Choroid plexus epithelial cell (primary cell): ENCODE measurements at places on chromosomes 7 and 10.
A peak's percentile ranks its signal among the peaks of the same experiment; 100 is the strongest.

GRCh38 chr7:134255814-134256213 lies 60.9 kb downstream of the SLC35B4 start:
- no peak for DNase-seq

DNA sequence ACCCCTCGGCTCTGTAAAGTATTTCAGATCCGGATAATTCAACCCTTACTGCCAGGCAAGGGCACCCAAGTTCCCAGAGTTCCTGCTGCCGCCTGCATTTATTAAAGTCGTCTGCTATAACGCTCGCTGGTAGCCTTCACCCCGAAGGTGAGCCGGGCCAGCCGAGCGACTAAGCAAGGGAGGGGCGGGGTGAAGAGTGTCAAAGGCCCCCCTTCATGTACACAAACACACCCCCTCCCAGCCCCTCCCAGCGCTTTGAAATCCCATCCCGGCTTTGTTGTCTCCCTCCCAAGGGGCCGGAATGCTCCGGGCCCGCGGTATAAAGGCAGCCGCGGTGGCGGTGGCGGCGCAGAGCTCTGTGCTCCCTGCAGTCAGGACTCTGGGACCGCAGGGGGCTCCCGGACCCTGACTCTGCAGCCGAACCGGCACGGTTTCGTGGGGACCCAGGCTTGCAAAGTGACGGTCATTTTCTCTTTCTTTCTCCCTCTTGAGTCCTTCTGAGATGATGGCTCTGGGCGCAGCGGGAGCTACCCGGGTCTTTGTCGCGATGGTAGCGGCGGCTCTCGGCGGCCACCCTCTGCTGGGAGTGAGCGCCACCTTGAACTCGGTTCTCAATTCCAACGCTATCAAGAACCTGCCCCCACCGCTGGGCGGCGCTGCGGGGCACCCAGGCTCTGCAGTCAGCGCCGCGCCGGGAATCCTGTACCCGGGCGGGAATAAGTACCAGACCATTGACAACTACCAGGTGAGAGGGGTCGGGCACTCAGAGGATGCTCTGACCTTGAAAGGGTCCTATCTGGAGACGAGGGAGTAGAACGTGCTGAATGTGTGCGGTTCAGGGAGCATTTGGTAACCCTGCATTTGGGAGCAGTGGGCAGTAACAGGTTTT lies at the start of gene DKK1:
Gene DKK1 (plus strand): TSS at position 349 of the 889 bp plus-strand sequence. CDS start 154 bp downstream, at position 503.
- peak; percentile 83 for DNase-seq

GRCh38 chr10:71512312-71512711 lies 115.6 kb downstream of the CDH23 start:
- no peak for DNase-seq

- no peak for DNase-seq
Observed at GRCh38 chr7:137881607-137882260, 35.0 kb upstream of the DGKI start.

DNA sequence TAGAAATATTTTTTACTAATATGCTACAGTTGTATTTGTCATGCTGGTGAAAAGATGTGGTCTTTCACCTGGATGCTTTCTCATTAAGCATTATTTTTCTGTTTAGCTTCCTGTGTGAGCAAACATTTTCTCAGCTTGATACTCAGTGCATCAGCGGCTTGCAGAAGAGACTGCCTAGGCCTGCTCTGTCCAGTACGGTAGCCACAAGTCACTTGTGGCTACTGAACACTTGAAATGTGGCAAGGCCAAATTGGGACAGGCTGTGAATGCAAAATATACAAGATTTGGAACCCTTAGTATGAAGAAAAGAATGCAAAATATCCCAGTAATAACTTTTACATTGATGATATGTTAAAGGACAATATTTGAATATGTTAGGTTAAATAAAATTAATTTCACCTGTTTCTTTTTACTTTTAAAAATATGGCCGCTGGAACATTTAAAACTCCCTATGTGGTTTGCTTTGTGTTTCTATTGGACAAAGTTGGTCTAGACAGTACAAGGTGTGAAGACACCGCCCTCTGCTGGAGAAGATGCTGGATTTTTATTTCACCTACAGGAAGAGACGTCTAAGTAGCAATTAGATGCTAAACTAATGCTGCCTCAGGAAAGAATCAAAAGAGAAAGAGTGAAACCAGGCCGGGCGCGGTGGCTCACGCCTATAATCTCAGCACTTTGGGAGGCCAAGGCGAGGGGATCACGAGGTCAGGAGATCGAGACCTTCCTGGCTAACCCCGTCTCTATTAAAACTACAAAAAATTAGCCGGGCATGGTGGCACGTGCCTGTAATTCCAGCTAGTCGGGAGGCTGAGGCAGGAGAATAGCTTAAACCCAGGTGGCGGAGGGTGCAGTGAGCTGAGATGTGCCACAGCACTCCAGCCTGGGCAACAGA lies 5.3 kb downstream of the SRGN start:
- DNase-seq, result peak; percentile 93

DNA sequence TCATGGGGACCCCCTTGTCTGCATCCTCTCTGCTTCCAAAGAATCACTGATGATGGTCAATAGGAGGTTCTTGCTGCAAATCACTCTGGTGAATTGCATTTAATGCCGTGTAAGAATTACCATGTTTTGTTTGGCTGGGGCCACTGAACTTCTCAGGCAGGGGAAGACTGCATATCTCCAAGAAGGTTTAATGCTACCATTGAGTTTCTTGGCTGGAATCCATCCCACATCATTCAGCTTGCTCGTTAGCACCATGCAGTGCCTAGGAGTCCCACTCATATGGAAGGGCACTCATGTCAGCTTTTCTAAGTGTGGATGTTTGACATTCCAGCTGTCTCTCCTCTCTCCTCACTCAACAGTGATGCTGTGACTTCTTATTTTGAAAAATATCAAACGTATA lies 50.2 kb upstream of the BAMBI start:
- DNase-seq, result peak; percentile 71

DNA sequence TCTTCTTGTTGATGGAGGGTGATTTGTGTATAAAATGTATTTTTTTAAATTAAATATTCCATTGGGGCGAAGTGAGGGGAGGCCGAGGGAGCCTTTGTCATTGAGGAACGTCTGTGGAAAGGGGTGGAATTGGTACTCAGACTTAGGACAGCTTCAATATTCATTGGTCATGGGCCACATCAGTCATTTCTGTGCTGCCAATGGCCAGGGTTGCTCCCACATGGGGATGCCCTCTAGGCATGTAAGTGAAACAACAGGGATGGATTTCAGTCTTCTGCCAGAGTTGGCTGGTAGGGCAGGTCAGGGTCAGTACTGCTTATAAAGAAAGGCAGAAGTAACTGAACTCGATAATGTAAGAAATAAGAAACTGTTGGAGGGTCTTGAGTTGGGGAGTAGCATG lies 47.2 kb downstream of the NEURL1 start:
- DNase-seq, result peak; percentile 17

DNA sequence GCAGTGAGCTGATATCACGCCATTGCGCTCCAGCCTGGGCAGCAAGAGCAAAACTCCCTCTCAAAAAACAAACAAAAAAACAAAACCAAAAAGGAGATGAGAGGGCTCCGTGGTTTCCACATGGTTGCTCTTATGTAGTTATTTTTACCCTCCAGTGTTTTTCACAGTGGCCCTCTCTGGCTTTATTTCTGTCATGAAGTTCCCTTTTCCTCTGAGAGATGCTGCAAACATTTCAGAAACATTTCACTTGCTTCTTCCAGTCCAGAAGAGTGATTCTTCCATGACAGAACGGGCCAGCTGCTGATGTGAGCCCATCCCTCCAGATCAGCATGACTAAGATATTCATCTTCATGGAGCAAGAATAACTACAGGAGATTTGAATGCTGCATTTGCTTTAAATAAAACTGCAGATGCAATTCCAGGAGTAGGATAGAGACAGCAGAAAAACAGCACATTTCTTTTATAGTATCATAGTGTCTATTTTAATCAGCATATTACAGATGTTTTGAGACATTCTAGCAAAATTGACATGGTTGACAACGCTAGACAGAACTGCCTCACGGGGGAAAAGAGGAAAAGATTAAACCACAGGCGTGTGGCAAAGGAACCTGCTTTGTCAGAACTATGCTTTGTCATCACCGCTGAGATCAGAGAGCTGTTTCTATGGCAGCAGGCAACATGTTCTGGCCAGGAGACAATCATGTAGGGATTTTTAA lies 40.3 kb downstream of the NRCAM start:
- DNase-seq, result peak; percentile 83

- no peak for DNase-seq
Observed at GRCh38 chr7:9189703-9190102, 756.3 kb downstream of the NXPH1 start.

GRCh38 chr10:36188461-36188860 lies 546.4 kb upstream of the FZD8 start:
- no peak for DNase-seq

DNA sequence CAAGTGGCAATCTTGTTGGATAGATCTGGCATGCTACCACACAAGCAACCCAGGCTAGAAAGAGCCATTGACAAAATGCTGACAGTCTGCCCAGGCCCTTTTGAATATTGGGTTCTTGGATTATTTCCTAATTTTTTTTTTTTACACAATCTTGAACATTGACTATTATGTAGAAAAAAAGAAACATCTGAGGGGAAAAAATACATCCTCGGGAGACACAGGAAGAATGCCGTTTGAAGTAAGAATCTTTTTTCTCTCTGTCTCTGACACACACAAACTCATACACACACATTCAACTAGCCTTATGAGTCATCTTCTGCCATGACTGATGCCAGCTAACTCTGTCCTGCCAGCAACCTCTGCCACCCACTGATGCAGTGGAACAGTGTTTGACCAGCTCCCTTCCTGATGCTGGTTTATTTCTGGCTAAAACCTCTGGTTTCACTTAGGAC lies 47.2 kb downstream of the SORBS1 start:
- peak; percentile 31 for DNase-seq

GRCh38 chr7:122652876-122653275 lies 46.0 kb downstream of the RNF133 start:
- DNase-seq, result no peak

DNA sequence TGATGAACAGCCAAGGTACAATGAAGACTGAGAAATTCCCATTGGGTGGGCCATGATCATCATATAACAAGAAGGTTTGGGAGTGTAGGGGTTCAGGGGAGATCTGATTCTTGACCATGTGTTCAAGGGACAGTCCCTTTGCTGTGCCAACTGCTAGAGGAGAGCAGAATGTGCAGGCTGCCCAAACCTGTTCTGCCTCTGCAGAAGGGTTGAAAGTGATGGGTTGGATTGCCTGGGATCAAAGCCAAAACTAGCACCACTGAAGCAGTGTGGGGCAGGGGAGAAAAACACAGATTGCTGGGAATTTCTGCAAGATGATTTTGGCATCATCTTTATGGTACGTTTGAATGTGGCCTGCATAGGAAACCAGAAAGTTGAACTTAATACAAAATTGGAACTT lies 303.9 kb downstream of the OTUD1 start:
- DNase-seq, result no peak

- no peak for DNase-seq
Observed at GRCh38 chr10:86179153-86179524, 187.5 kb downstream of the GRID1 start.

GRCh38 chr7:37425498-37425897 lies 23.2 kb downstream of the ELMO1 start:
- DNase-seq, result no peak

GRCh38 chr10:24674892-24675632 lies 48.6 kb downstream of the ARHGAP21 start:
- no peak for DNase-seq

DNA sequence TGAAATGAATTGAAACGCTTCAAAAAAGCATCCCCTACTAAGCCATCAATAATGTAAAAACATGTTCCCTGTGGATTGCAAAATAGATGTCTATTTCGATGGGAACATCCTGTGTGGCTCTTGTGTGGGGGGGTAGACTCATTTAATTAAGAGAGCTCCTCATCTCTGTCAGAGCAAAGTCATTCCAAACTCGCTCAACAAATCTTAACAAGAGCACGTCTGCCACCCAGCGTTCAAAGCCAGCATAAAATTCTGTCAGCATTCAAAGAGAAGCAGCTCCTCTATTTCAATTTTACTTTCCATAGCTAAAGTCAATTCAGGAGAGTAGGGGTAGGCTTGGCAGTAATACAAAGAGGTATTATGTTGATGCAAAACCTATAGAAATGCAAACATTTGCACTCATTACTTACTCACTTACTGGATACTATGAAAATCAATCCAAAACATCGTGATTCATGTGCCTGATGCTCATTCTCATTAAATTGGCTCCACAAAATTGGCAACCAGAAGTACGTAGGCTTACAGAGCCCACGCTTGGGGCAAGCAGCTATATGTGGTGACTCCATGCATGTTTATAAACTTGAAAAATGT lies 114.9 kb downstream of the IPMK start:
- peak; percentile 81 for DNase-seq

DNA sequence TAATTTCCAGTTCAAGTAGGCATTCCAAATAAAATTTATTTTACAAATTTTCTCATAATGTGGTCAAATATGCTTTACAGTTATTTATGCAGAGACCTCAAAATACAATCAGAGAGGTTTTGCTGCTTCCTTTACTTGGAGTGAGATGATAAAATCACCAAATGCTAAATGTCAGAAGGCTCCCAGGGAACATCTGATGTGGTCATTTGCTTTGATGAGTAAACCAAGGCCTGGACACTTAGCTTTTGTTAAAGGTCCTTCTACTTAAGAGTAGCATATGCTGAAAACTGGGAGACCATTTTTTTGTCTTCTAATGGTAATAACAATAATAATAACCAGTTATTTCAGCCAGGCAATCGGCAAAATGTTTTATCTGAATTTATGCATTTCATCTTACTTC lies 60.6 kb upstream of the AKR1E2 start:
- peak; percentile 29 for DNase-seq

- no peak for DNase-seq
Observed at GRCh38 chr7:91326516-91327199, 62.4 kb downstream of the FZD1 start.

DNA sequence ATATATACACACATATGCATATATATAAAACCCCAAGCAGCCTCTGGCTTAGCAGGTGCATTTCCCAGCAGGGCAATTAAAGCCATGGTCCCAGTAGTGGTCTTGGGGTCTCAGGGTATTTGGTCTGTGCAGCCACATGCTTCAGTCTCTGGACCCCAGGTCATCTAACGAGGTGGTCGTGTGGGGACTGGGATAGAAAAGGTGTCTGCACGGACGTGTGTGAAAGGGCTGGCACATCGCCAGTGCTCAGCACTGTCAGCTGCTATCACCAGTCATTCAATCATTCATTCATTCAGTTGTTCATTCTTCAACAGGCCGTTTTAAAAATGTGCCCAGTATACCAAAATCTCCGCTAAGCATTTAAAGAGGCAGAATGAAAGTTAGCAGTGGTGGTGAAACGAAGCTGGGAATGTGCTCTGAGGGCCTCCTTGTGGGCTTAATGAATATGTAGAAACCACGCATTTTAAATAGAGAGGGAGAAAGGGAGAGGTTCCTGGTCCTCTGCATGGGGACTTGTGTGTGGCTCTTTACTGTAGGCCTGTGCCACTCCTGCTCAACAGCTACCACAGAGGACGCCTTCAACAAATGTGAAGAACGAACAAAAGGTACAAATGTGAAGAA lies 170.4 kb downstream of the EGFR start:
- peak; percentile 53 for DNase-seq
